ENCODE measurements at places on chromosomes 2 and 18. TPM values are rescaled to one million over a fixed set of nuclear protein-coding genes. Genes with fewer than 3 reads are reported as not detected.

The DOK6 gene
- not detected for total RNA-seq

The MLPH gene
- not detected for total RNA-seq

The TMEM37 gene
- total RNA-seq: not detected

The CCDC178 gene
- total RNA-seq: not detected

The YIPF4 gene
- 29.4 TPM for total RNA-seq

The PTH2R gene
- not detected for total RNA-seq

The SULT1C2 gene
- total RNA-seq: not detected

The CYTIP gene
- 319 TPM for total RNA-seq

The RAX gene
- total RNA-seq: not detected

The UGT1A4 gene
- not detected for total RNA-seq

The LRP2 gene
- not detected for total RNA-seq

The ACP1 gene
- total RNA-seq: 87.7 TPM

The RNF181 gene
- total RNA-seq: 80.7 TPM

The GPR45 gene
- total RNA-seq: not detected
